ENCODE measurements at places on chromosomes 4 and X.

GRCh38 chr4:66273110-66273509 lies 602.8 kb upstream of the EPHA5 start:
- DNase-seq, result no peak

DNA sequence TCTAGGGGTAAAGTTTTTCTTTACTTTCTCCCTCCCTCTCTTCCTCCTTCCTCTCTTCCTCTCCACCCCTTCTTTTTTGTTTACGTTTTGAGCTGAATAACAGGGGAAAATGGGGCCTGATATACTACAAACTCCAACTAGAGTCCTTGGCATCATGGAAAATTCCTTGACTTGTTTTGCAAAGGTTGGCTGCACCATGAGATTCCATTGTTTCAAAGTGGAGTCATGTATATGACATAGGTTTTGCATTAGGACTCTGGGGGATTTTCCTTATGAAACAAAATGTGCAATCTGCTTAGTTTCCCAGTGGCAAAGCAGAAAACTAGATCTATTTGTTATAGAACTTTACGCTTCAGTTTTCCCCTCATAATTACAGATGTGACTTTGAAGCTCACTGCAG lies 233.5 kb upstream of the PGRMC2 start:
- no peak for DNase-seq

DNA sequence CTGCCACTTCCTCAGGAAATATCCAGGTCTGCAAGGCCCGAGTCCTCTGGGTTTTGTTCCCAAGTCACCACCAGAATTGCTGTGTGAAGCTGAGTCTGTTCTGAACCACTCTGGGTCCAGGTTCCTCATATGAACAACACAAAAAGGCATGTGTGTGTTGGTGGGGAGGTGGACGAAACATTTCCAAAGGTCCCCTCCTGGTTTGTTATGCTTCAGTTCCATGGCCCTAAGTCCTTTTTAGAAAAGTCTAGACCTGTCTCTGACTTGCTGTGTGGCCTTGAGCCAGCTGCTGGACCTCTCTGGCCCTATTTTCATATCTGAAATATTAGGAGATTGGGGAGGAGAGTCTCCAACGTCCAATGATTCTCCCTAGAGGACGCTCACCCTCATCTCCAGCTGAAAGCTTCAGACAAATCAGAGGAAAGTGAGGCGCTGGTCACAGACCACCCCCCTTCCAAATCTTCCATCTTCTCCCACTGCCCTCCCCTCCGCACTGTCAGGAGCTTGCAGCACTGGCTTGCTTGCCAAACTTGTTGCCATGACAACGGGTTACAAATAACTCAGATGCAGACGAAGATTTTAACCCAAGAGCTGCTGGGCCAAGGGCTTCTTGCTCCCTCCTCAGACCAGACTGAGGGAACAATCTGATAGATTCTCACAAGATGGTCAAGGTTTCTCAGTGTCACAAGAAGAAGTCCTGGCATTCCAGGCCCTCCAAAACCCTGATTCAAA lies 64.5 kb downstream of the SMC1A start:
- DNase-seq, result no peak

DNA sequence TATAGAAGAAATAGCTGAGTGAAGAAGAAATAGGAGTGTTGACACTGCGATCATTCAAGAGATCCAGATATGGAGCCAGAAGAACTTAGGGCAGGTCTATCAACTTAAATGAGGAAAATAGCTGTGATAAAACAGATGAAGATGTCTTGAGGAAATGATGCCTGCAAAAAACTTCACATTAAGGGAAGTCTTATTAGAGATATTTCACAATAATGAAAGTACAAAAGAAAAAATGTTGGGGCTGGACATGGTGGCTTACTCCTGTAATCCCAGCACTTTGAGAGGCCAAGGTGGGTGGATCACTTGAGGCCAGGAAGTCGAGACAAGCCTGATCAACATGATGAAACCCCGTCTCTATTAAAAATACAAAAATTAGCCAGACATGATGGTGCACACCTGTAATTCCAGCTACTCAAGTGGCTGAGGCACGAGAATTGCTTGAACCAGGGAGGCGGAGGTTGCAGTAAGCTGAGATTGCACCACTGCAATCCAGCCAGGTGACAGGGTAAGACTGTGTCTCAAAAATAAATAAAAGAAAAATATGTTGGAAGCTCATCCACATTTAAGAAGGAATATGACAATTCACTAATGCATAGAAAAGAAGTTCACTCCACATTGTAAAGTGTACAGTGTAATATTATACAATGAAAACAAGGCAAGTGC lies 56.3 kb downstream of the PKD2 start:
- no peak for DNase-seq

- no peak for DNase-seq
These were observed 234.9 kb upstream of the CTSO start for GRCh38 chr4:156188596-156188995.

DNA sequence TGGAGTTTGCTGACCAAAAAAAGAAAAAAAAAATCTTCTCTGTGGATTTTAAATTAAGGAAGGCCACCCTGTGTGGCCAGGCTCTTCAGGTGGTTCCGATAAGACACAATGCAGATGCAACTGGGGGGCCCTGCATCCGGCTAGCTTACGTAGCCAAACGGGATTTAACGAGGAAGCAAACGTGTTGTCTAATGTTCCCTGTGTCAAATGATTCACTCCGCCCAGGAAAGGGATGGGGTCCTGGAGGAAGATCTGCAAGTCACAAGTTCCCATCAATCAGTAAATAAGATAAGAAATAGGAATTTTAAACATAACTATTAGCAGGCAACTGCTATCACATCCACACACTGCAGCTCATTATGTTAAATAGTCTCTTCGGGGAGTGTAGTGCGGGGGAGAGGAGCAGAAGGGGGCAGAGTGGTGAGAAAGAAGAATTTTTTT lies 216.4 kb upstream of the GYPA start:
- DNase-seq, result no peak

DNA sequence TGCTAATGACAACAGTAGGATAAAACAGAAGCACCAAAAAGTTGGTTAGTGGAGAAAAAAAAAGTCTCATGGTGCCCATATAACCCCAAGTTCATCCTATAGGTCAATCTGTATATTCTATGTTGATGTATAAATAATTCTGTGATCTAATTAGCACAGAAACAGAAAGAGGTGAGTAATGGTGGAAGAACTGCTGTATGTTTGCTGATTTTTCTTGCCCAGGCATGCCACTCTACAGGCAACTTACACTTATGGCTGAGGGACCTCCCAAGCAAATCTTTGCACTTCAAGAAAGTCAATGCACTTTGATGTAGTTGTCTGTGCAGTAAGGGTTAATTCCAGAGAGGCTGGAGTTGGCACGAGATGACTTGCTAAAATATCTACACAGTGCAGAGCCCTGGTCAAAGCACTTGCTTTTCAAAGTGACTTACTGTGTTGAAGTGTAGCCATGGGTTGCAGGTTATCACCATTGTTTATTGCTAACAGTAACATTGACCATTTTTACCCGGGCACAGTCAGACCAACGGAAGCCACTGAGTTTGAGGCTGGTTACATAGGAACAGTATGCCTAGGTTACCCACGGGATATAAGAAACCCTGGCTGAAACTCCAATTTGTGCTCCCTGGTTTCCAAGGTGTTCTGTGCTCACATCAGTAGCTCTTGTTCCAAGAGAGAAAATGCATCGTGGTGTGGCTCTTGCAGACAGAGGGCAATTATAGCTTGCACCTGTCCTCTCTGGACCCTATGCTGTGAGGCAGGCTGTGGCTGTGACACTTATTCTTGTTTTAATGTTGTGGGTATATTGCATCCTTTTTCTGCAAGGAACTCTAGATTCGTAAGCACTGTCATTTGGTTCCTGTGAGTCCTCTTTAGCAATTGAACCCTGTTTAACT lies 141.3 kb upstream of the FTHL17 start:
- DNase-seq, result no peak

GRCh38 chrX:16444353-16444752 lies 205.6 kb upstream of the S100G start:
- no peak for DNase-seq

DNA sequence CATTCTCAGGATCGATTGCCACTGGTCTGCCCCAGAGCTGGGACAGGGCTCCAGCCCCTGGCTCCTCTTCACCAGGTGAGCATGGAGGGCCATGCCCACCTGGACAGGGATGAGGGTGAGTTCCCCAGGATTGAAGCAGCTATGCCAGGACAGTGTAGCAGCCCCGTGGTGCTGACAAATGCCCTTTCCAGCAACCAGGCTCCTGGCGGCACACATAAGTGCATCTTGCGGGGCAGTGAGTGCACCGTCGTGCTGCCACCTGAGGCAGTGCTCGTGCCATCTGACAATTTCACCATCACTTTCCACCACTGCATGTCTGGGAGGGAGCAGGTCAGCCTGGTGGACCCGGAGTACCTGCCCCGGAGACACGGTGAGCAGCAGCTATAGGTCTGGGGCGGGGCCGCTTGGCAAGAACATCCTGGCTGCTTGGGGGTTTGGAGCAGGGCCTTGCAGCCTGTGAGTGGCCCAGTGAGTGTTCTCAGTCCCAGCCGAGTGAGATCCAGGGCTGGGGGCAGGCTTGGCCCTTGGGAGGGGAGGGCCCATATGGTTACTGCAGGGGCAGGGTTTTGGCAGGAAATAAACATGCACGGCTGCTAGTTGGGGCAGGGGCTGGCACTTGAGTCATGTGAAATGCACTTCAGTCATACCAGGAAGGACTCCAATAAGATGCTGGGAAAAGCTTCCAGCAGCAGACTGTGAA lies 6.1 kb downstream of the IL9R start:
- no peak for DNase-seq

DNA sequence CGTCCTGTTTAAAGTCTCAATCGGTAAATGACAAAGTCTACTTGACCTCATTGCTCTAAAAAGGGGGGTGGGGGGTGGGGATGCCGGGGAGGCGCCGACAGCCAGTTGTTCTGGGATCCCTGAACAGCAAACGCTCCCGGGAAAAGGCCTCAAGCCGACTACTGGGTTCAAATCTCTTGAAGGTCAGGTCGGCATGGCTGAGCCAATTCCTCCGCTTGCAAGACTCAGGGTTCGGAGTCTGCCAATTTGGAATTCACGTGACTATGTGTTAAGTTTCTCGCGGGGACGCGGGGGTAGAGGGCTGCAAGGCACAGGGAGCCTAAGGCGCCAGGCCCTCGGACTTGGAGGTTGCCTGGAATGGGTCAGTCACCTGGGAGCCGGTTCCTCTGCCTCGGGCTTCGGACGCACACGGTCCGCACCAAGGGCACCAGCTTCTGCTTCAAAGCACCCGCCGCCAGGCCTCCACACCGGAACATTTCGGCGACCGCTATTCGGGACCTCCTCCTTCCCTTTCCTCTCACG lies 399 bp downstream of the AIFM1 start:
- no peak for DNase-seq

GRCh38 chr4:152686452-152687013 lies 6.7 kb upstream of the TMEM154 start:
- no peak for DNase-seq

DNA sequence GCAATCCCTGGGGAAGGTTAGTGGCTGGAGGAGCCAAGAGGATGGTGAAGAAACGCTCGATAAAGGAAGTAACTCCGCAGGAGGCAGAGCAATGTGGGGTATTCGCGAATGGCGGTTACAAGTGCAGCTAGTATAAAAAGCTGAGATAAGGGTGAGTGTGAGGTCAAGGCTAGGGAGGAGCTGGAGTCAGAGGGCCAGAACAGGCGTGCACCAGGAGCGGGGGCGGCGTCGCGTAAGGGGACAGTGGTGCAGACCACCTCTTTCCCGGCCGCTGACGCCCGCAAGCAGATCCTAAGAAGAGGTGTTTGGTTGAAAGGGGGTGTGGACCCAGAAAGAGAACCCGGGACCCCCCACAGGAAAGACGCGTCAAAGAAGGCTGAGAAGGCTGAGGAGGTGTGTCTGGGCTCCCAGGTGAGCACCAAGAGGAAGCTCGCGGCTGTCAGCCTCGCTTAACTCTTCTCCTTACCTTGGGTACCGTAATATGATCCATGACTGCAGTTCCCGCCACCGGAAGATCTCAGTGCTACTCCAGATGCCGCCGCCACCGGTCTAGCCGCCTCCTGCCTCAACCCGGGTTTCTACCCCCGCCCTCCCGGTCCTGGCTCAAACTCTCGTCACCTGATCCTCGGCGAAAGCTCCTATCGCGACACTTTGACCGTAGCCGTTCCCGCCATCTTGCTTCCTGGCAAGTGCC lies at the start of gene MTMR8:
Gene MTMR8, minus strand, starts transcription at position 579 of the 694 bp plus-strand sequence. Its CDS starts 89 bp downstream, at position 490.
- peak; percentile 65 for DNase-seq

DNA sequence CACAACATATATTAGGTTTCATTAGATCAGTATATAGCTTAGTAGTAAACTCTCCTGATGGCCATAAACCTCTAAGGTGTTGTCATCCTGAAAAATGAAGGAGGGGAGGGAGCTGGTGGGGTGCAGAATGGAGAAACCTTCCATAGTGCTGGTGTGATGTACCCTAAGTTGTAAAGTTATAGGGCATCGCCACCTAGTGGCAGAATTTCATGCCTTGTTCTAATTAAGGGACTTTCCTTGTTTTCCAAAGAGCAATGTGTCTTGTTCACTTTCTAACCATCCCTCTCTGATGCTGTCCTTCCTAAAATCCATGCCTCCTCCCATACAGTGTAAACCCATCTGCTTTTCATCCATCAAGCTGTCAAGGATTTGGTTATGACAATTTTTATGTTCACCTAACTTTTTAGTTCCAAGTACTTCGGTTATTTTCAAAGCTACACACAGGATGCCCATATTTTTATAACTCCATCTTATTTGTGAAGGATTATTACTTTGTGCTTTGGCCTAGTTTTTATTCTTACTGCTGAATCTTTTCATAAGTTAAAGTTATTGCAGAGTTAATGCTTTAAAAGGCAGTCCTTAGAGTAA lies 4.5 kb downstream of the NBDY start:
- DNase-seq, result peak; percentile 24

DNA sequence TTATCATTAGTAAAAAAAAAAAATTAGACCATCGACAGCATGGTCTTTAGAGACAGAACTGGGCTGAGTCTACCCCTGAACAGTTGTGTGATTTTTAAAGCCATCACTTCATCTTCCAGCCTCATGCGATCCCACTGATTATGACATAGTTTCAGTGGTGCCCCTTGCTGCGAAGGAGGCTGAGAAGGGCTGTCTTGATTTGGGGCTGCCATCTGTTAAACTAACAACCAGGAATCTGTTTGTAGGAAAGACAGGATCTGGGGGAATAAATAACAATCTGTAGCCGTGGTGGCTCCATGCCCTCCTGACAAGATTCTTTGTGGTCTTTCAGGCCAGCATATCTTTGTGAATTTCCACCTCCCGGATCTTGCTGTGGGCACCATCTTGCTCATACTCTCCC lies 17.1 kb downstream of the SLC34A2 start:
- DNase-seq, result no peak

DNA sequence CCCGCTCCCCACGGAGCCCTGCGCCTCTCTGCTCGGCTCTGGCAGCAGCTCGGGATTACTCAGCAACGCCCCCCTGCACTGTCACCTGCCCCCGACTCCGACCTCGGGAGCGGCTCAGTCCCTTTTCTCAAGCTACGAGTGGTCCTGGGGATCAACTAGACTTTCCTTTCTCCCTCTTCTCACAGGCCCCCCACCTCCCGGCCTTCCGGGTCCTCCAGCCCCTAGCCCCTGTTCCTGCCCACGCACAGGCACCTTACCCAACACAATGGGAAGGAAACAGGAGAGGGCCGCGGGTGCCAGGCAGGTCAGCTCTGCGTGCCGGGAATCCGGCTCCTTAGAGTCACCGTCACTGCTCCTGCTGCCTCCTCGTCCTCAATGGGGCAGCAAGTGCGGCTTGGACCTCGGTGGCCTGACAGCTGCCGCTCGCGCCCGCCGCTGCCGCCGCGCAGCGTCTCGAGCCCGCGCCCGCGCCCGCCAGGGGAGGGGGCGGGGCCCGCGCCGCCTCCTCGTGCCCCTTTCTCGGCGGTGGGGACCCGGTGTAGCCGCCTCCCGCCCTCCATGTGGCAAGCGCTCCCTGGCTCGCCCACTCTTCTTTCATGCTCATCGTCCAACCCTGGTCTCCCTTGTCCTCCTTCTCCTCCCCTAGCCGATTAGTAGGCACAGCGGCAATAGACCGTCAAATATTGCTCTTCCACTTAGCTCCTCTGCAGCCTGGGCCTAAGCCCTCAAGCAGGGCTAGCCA lies at the start of gene RAB9B:
Gene RAB9B, minus strand, starts transcription at position 455 of the 742 bp plus-strand sequence. CDS start 6,473 bp downstream, outside the sequence.
- no peak for DNase-seq
